Stomach (tissue), 19 donors: ENCODE measurements at places on chromosomes 7 and 10.

- no peak for DNase-seq
Observed at GRCh38 chr10:35451151-35452016, 115.1 kb downstream of the CCNY start.

DNA sequence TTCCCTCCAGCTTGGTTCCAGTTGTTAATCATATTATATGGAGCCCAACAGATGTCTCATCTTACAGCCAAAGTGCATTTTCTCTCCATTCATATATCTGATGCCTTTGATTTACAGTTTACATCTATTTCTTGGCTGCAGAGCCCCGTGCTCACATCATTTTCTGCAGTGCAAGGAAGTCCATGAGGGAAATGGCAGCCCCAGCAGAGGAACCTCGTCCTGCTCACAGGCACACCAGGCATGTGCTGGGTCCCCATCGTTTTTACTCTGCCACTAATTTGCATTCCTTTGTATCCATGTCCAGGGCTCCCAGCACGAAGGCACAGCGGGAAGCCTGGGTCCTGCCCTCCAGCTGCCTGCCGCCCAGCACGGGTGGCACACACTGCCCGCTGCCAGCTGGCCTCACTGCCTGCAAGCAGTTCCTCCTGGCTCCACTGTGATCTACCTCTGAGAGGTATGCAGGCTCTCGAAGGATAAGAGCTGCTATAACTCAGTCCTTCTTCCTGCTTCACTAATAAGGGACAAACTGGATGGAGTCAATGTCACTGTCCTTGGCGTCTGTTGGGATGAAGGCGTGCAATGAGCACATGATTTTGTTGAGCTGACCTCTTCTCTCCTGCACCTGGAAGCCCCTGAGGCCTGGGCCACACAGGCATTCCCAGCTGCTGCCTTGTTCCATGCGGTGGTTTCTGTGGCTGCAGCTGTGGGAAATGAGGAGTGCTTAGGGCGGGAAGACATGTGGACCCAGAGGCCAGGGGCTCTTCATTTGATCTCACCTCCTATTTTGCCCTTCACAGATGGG lies 583.6 kb upstream of the MGMT start:
- no peak for DNase-seq

- DNase-seq = peak; percentile 86
Observed at GRCh38 chr7:103075337-103075918, 488 bp downstream of the ARMC10 start.

DNA sequence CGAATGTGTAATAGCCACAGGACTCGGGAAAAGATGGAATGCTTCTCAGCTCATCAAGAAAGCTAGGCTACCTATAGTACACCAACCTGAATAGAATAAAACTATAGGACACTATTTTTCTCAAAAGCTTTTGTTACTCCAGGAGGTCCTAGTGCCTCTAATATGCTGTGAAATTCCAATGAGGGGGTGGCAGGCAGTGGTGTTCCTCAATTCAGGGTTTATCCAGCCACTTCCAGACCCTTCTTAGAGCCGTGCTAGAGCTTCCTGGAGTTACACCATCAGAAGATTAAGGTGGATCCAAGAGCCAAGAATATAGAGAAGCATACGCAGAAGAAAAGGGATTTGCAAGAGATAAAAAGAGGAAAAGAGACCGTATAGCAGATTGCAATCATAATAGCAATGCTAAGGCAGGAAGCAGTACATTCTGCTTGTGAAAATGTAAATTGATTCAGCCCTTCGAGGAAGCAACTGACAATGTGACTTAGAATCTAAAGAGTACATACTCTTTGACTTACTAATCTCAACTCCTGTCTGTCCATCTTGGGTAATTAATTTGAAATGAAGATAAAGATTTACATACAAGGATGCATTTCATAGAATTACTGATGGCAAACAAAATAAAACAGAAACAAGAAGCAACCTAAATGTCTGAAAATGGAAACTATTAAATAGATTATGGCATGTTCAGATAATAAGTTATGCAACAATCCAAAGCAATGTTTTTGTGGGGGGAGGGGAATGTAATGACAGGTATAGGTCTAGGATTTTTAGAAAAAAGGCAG lies 2.1 kb downstream of the ST8SIA6 start:
- no peak for DNase-seq

DNA sequence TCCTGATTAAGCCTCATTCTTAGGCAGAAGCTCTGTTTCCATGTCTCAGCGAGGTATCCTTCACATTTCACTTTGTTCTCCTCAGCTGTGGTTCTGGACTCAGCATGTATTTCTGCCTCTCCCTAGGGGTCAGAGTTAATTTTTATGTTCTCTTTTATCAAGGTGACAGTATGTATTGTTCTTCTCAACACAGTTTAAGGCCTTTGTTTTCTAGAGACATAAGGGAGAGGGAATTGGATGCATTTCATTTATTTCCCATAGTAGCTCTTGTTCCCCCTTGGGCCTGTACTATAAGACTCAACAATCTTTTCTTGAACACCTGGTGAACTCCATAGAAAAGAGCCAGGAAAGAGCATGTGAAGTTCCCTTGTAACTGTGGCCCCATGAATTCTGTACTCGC lies 214.3 kb downstream of the ZWINT start:
- no peak for DNase-seq

DNA sequence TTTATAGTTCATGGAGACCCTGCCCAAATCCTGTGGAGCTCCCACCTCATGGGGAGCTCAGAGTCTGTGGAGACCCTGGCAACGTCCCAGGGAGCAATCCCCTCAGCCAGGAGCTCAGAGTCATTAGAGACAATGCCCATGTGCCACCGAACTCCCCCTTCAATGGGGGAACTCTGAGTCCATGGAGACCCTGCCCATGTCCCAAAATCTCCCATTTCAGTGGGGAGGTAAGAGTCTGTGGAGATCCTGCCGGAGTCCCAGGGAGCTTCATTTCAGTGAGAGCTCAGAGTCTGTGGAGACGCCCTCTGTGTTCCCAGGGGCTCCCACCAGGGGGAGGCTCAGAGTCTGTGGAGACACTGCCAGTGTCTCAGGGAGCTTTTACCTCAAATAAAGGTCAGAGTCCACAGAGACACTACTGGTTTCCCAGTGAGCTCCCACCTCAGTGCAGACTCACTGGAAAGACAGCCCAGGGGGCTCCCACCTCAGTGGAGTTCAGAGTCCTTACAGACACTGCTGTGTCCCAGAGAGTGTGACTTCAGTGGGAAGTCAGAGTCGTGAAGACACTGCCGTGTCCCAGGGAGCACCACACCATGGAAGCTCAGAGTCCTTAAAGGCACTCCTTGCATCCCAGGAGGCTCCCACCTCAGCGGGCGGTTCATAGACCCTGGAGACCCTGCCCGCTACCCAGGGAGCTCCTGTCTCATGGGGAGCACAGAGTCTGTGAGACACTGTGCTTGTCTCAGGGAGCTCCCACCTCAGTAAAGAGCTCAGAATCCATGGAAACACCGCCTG lies 5.0 kb downstream of the MYO1G start:
- DNase-seq = peak; percentile 60

GRCh38 chr10:8272794-8273425 lies 218.4 kb downstream of the GATA3 start:
- no peak for DNase-seq

DNA sequence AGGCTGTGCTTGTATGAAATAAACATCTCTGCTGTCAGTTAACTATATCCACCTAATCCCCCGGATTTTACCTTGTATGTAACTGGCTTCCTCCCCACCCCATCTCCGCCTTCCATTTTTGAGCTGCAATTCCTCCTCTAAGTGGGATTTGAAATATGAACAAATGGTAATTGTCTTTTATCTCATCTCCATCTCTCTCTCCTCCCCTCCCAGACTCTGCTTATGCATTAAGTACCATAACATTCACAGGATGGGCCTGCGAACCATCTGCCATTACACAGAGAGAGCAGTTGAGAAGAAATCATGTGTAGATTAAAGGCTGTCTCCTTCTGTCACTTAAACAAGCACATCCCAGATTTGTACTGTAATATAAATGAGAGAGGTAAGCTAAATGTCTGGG lies 1169.9 kb downstream of the TYW1 start:
- DNase-seq = no peak

DNA sequence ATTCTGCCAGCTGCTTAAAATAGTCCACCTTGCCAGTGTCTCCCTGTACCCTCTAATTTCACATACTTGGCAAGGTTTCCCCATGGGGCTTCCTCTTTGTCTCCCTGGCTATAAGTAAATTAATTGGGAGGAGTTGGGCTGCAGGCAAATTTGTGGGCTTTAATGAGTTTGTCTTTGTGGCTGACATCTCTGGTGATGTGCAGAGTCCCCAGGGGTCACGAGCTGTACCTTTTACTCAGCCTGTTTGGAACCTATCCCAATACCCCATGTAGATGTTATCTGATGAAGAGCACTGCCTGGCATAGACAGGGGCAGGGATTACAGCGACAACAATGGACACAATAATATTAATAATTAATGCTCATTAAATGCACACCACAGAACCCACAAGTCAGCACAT lies 132.5 kb downstream of the SLIT1 start:
- no peak for DNase-seq

GRCh38 chr10:48468866-48469511 lies 135.9 kb downstream of the ARHGAP22 start:
- DNase-seq = no peak

DNA sequence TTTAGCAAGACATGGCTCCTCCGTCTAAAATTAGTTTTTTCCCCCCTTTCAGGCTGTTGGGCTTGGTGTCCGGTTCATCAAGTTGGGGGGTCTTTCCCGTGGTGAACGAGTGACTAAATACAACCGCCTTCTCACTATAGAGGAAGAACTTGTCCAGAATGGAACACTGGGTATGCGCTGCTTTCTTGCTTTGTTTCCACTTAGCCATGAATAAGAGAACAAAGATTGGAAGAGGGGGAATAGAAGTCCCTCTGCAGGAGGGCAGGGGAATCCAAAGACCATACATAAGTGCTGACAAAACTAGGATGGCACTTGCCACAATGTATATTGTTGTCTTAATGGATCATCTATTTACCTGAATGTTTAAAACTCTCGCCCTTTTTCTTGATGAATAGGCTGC lies 30.5 kb downstream of the ENO4 start:
- no peak for DNase-seq

DNA sequence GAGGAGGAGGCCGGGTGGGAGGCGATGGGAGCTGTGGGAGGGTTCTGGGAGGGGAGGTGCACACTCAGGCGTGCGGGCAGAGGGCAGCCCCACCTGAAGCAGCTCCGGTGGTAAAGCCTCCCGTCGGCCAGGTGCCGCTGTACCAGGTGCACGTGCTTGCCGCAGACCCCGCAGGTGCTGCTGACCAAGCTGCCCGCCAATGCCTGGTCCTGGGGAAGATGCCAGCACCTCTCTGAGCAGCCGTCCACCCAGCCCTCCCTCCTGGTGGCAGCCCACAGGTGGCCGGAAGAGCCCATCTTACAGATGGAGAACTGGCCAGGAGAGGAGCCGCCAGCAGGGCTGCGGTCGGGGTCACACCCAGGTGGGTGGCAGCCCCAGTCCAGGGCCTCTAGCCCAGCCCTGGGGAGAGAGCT lies 12.6 kb downstream of the MICALL2 start:
- DNase-seq = no peak
